ENCODE measurements at places on chromosomes 11 and 22. TPM values are rescaled to one million over a fixed set of nuclear protein-coding genes. Genes with fewer than 3 reads are reported as not detected.
A peak's percentile ranks its signal among the peaks of the same experiment; 100 is the strongest.

DNA sequence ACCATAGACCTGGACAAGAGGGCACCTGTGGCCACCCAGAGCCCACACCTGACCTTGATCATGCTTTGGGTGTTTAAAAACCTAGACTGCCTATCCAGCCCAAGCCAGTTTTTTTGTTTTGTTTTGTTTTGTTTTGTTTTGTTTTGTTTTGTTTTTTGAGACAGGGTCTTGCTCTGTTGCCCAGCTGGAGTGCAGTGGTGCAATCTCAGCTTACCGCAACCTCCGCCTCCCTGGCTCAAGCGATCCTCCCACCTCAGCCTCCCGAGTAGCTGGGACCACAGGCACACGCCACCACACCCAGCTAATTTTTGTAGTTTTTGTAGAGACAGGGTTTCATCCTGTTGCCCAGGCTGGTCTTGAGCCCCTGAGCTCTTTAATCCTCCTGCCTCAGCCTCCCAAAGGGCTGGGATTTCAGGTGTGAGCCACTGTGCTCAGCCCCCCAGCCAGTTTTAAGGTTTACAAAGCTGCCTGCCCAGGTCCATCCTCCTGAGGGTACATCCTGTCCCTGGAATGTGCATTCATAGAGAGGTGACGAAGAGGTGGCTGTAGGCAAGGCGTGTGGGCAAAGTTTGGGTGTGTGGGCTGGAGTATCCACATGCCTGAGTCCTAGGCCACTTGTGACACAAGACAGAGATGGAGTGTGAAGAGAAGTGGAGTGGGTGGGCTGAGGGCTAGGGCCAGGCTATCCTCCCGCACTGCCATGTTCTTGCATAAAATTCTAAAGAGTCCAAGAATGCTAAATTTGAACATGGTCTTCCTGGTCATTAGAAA lies 3.3 kb upstream of the CD82 start:
- no peak overlapping the region for H3K4me3 ChIP-seq
- no peaks in the 10 kb centered on the region for H3K27me3 ChIP-seq
- H3K36me3 ChIP-seq, result no peaks in the 10 kb centered on the region
- H3K27ac ChIP-seq, result peak overlapping the region; percentile 51
- DNase-seq, result no peak
- H3K4me1 ChIP-seq, result peaks cover 35% of the 10 kb centered on the region

DNA sequence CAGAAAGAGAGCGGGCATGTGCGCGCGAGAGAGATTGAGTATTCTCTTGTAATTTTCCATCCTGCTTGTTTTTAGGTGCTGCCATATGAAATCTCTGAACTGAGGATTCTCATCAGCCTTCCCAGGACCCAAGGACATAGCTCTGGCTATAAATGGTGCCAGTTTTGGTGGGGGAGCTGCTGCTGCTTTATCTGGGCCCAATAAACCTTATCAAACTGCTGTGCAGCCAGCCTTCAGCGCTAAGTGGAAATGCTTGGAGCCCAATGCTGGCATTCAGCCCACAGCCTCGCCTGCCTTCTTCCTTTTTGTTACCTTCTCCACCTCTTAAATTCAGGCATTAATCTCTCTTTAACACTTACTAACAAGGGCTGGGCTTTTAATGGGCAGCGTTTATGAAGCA lies 2.4 kb upstream of the ZBTB16 start:
- H3K4me3 ChIP-seq, result no peak overlapping the region
- H3K27me3 ChIP-seq, result no peaks in the 10 kb centered on the region
- no peaks in the 10 kb centered on the region for H3K36me3 ChIP-seq
- H3K27ac ChIP-seq, result peak overlapping the region; percentile 60

GRCh38 chr11:39678996-39679395 lies 1780.5 kb downstream of the LRRC4C start:
- DNase-seq, result no peak
- no peak overlapping the region for H3K4me3 ChIP-seq
- H3K4me1 ChIP-seq, result no peaks in the 10 kb centered on the region

DNA sequence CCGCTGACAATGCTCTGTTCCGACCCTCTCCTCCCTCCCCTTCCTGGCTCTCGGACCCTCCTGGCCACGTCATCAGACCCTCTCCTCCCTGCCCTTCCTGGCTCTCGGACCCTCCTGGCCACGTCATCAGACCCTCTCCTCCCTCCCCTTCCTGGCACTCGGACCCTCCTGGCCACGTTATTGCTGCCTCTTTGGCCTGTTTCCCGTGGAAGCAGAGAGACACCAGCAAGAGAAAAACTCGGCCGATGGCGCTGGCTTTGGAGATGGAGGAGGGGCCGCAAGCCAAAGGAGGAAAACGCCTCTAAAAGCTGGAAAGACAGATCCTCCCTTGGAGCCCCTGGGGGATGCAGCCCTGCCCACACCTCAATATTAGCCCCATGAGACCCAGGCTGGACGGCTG lies 463.3 kb downstream of the BRD1 start:
- no peak overlapping the region for H3K4me3 ChIP-seq
- H3K27ac ChIP-seq, result no peak overlapping the region
- DNase-seq, result peak; percentile 32
- H3K36me3 ChIP-seq, result no peaks in the 10 kb centered on the region
- peaks cover 11% of the 10 kb centered on the region for H3K27me3 ChIP-seq
- no peaks in the 10 kb centered on the region for H3K4me1 ChIP-seq

- H3K36me3 ChIP-seq, result no peaks in the 10 kb centered on the region
- H3K27ac ChIP-seq, result no peak overlapping the region
- H3K27me3 ChIP-seq, result no peaks in the 10 kb centered on the region
These were observed 215.1 kb downstream of the TMEM135 start for GRCh38 chr11:87252869-87253268.

GRCh38 chr11:85044911-85045310 lies 582.2 kb downstream of the DLG2 start:
- H3K27me3 ChIP-seq, result no peaks in the 10 kb centered on the region
- H3K27ac ChIP-seq, result no peak overlapping the region
- H3K4me1 ChIP-seq, result no peaks in the 10 kb centered on the region
- H3K4me3 ChIP-seq, result no peak overlapping the region
- H3K36me3 ChIP-seq, result no peaks in the 10 kb centered on the region
- DNase-seq, result no peak

DNA sequence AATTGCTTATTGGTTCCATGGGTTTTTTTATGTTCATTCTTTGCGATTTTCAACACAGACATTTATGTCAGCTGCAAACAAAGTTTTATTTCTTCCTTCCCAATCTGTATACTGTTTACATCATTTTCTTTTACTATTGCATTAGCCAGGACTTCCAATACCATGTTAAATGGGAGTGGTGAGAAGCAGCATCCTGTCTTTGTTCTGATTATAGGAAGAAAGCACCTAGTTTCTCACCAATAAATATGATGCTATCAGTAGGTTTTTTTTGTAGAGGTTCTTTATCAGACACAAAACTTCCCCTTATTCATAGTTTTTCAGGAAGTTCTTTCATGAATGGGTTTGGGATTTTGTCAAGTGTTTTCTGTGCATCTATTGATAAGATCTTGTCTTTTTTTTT lies 28.0 kb upstream of the OR8B8 start:
- no peaks in the 10 kb centered on the region for H3K27me3 ChIP-seq
- H3K36me3 ChIP-seq, result no peaks in the 10 kb centered on the region

DNA sequence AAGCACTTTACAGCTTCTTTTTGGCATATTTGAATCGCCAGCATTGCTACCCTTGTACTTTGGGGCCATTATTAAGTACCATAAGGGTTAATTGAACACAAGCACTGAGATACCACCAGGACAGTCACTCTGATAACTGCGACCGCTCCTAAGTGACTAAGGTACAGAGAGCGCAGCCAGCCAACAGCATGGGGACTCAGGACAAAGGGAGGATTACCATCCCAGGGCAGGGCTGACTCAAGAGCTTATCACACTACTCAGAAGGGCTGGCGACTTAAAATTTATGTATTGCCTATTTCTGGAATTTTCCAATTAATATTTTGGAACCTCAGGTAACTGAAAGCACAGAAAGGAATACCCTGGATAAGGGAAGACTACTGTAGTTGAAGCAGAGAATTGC lies 479 bp downstream of the ZNF280A start:
- no peaks in the 10 kb centered on the region for H3K36me3 ChIP-seq
- no peaks in the 10 kb centered on the region for H3K4me1 ChIP-seq
- H3K27ac ChIP-seq, result no peak overlapping the region
- H3K27me3 ChIP-seq, result peaks cover 13% of the 10 kb centered on the region
- DNase-seq, result no peak

DNA sequence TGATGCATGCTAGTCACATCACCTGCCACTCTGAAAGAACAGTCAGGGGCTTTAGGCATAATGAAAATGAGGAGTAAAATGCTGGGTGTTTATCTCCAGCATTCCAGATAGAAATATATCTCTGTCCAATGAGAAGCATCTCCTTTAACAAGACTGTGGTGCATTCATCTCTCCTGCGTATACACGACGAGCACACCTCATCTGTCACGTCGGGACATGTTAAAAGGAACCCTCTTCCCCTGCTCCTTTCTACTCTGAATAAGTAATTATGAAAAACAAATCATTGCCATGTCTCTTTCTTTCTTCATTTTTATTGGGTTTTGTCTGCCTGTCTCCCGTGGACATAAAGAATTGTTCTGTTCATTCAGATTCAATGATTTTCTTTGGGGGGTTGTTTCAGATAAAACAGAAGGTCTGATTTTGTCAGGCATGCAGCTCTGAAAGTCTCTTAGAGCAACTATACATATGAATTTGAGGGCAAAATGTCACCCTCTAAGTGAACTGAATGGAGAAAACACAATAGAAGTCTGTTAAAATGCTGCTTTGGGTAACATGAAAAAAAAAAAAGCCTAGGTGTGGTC lies 195.0 kb downstream of the MAML2 start:
- DNase-seq, result no peak
- H3K4me1 ChIP-seq, result peaks cover 8% of the 10 kb centered on the region
- no peaks in the 10 kb centered on the region for H3K36me3 ChIP-seq
- H3K27me3 ChIP-seq, result no peaks in the 10 kb centered on the region

DNA sequence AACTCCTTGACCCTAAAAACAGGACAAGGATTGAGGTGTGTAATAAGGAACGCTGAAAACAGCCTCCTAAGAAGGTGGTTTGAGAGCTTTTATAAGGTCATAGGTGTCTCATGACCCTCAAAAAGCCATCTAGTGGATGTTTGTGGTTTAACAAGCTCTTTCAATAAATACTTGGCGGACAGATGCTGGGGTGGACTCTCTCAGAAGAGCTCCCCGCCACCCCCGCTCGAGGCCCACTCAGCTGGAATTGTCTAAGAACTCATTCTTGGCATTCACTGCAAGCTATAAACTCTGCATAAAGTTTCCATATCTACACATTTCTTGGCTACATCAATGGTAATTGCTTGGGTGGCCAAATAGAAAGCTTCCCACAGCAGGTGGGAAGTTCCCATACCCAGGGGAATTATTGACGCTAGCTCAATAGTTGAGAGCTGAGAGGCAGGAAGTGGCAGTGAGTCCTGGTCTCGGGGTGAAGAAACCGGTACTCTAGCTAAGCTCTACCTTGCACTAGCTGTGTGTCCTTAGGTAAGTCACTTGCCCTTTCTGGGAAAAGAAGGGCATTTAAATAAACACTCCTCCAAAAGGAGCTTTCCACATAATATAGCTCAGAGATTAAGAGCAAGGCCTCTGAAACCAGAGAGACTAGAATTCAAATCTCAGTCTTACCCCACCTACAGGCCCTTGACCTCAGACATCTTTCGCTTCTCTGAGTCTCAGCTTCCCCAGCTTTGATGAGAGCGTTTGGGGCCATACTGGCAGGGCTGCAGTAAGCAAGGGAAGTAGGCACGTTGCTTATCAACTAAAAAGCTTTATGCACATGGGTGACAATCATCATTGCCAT lies 6.4 kb downstream of the MS4A15 start:
- no peaks in the 10 kb centered on the region for H3K36me3 ChIP-seq
- H3K4me1 ChIP-seq, result no peaks in the 10 kb centered on the region
- H3K27ac ChIP-seq, result no peak overlapping the region
- peak; percentile 59 for DNase-seq
- no peak overlapping the region for H3K4me3 ChIP-seq
- peaks cover 29% of the 10 kb centered on the region for H3K27me3 ChIP-seq

DNA sequence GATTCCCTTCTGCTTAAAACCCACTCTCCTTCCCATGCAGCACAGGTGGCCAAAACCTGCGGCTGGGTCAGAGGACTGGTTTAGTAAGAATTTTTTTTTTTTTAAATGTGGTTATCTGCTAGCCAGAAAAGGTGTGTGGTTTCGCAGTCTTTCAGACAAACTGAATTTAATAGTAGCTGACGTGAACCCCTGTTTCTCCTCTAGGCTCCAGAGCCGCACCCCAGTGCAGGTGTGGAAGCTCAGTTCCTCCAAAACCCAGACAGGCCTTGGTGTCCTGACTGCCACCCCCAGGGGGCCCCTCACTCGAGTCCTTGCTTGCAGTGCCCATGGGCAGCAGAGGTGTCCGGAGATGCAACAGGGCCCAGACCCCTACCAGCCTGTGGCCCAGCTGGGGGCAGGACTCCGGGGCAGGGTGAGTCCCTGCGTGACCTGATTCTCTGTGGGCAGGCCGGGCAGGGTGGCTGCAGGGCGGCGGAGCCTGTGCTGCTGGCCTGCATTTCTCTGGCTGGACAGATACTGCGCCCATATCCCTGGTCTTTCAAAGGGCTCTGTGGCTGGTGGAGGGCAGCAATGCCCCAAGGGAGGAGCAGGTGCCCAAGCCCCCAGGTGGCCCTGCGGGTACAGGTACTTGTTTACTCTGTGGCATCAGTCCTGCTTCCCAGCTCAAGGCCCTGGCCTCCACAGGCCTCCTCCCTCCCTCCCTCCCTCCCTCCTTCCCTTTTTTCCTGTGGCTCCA lies 15.2 kb downstream of the KCNQ1 start:
- no peak overlapping the region for H3K4me3 ChIP-seq
- DNase-seq, result peak; percentile 54
- no peak overlapping the region for H3K27ac ChIP-seq
- H3K36me3 ChIP-seq, result no peaks in the 10 kb centered on the region
- H3K4me1 ChIP-seq, result peaks cover 2% of the 10 kb centered on the region
- no peaks in the 10 kb centered on the region for H3K27me3 ChIP-seq

DNA sequence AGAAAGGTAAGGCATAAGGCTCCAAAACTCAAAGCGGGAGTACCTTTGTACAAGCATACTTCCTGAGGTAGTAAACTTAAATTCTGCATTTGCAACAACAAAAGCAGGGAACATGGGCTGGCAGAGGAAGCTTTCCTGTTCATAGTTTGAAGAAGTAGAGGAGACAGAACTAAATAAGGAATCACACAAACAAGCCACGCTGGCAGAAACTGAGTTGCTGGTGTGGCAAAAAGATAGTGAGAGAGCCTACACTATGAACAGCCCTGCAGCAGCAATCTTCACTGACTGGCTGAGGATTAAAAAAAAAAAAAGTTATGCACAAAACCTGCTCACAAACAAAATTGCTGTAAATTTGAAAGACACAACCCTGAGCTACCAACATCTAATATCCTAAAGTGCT lies 46.5 kb downstream of the FCHSD2 start:
- no peak overlapping the region for H3K27ac ChIP-seq
- no peaks in the 10 kb centered on the region for H3K27me3 ChIP-seq
- H3K4me3 ChIP-seq, result no peak overlapping the region
- H3K36me3 ChIP-seq, result no peaks in the 10 kb centered on the region
- H3K4me1 ChIP-seq, result peaks cover 17% of the 10 kb centered on the region
- DNase-seq, result no peak

Gene ROBO4
- total RNA-seq, result 75.0 TPM

Gene NXPE4
- not detected for total RNA-seq

Gene BATF2
- total RNA-seq, result 7.5 TPM

Gene SMC1B
- total RNA-seq, result not detected

Gene AIP
- total RNA-seq, result 87.0 TPM

Gene ARRB1
- 188 TPM for total RNA-seq

All from upper lobe of right lung (tissue), 1 donor.